ENCODE measurements at places on chromosomes 2 and 18.

GRCh38 chr18:5608846-5609245, 65.0 kb upstream of the EPB41L3 start:
- DNase-seq = no peak

GRCh38 chr18:79897940-79898625, 53.4 kb downstream of the SLC66A2 start:
- DNase-seq = no peak

- DNase-seq = no peak
Observed at GRCh38 chr2:28155086-28155485, 237.6 kb upstream of the FOSL2 start.

DNA sequence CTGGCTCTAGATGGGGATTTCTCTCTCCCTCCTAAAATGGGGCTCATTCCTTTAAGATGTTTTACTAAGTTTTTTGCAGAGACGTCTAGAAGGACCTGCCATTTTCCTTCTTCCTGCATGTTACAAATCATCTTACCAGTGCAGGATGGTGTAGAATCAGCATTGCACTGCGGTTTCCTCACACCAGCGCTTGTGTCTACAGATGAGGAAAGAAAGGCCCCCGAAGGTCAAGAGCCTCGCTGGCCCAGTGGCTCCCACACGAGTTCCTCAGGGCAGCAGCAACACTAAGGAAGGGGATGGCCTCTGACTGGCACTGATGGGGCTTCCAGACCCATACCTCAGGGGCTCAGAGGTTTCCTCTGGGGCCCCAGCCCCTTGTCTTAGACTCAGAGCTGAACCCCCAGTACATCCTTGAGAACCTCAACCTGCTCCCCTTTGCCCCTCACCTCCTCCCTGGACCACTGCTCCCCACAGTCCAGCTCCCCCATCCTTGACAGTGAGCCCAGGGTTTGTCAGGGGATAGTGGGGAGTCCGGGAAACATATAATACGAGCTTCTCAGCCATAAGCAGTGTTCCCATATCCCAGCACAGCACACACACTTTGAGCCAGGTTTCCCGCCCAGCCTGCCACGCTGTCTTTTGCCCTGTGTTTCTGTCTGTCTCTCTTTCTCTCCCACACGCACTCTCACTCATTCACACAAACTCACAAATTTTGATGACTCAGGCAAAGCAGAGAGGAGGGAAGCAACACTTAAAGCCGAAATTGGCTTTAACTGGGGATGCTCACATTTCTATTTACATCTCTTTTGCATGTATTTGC, 29.4 kb downstream of the ZFP36L2 start:
- no peak for DNase-seq

GRCh38 chr18:50038448-50038847, 156.5 kb downstream of the MYO5B start:
- DNase-seq = no peak

GRCh38 chr2:176526995-176527901, 258.0 kb downstream of the MTX2 start:
- no peak for DNase-seq

DNA sequence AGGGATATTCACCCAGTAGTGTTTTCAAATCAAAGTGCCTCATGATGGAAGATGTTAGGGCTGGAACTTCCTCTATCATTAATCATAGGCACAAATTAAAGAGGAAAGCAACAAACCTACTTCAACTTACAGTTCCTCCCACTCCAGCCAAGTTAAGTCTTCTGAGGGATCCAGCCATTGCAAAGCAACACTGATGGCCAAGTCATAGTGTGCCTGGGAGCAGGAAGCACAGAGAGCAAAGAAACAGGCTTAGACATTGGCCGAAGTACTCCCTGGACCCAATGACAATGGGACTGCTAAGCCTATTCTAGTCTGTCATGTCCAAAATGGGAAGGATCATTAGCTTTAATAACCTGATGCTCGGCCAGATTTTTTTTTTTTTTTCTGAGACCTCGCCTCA, 7.0 kb downstream of the C2orf80 start:
- DNase-seq = no peak

GRCh38 chr2:167721593-167721992, 525.8 kb downstream of the STK39 start:
- DNase-seq = no peak

DNA sequence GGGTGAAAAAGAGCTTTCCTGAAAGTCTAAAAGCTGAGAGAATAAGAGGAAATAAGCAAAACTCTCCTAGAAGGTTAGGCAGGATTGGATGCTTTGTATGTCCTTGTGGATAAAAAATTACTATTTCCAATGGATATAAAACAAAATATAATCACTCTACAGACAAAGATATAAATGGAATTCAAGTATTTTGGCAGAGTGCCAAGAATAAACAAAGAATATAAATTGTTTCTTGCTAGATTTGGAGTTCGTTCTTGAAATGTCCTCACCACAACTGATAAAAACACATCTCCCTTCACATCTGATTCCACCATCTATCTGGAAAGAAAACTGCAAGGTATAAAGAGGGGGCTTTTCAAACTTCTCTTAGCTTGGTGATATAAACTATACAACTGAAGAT, 13.3 kb downstream of the SULT1C3 start:
- no peak for DNase-seq

GRCh38 chr2:240419723-240420122, 15.7 kb upstream of the GPC1 start:
- DNase-seq = no peak

DNA sequence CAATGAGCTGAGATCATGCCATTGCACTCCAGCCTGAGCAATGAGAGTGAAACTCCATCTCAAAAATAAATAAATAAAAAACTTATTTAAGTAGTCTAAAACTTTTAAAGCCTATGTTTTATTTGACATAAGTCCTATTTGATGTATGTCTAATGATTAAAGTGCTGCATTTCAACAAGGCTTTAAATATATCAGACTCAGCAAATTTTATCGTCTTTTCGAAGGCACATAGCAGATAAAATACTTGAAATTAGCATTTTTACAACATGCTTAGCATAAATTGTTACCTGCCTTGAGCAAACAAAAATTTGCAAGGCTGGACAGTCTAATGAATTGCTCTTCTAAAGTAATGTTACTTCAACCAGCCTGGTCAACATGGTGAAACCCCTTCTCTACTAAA, 85.9 kb downstream of the PRKRA start:
- DNase-seq = no peak

GRCh38 chr2:168201584-168202116, 45.7 kb downstream of the STK39 start:
- no peak for DNase-seq

DNA sequence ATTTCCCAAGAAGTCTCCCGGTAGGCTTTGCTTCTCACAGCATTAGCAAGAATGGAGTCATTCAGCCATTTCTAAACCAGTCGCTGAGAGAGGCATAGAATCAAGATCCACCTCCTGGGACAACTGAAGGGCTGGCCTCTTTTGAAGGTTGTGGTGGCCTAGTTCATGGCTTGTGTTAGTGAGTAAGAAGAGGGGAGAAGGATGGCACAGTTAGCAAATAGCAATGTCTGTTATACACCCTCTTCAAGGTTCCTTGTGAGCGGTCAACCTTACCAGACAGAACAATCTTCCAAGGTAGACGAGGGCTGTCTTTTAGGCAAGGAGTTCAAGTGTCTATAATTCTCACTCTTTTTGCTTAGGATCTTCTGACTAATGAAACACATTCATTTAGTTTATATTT, 35.4 kb upstream of the DNAH7 start:
- DNase-seq = no peak

GRCh38 chr2:112686348-112687217, 34.2 kb upstream of the NT5DC4 start:
- no peak for DNase-seq

DNA sequence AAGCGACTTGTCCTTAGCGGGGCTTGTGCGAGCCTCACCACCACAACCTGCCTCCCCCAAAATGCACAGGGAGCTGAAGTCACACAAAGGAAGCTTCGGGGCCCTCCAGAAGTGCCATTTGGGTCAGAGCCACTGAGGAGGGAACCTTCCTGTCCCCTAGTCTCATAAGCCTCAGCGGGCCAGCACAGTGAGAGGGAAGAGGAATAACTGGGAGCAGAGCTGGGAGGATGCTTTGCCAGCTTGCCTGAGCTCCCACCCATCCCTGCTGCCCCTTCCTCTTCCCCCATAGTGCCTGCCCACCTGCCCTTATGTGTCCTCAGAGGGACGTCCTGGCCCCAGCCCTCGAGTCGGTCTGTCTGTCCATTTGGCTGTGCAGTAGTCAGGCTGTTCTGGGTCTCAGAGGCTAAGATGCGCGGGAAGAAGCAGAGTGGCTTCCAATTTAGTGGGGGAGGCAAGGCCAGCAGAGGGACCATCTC, 51.8 kb upstream of the GPR17 start:
- no peak for DNase-seq

- DNase-seq = no peak
Observed at GRCh38 chr2:166632616-166633015, 138.6 kb upstream of the SCN7A start.

DNA sequence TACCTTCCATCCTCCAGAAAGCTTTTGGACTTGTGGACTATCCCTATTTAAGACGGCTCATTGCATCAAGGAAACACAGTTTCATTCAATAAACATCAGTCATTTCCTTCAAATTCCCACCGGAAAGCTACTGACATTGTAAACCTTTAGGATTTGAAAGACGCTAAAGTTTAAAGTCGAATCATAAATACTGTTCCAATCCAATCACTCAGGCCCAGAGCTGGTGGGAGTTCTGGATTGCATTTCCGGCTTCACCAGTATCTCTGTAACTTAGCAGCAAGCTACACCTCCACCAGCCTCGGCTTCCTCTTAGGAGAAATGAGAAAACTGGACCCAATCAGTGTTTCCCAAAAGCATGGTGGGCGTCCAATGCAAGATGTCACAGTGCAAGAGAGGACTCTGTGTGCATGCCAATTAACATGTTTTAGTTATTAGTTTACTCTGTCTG, 1.6 kb downstream of the WDFY1 start:
- peak; percentile 29 for DNase-seq

DNA sequence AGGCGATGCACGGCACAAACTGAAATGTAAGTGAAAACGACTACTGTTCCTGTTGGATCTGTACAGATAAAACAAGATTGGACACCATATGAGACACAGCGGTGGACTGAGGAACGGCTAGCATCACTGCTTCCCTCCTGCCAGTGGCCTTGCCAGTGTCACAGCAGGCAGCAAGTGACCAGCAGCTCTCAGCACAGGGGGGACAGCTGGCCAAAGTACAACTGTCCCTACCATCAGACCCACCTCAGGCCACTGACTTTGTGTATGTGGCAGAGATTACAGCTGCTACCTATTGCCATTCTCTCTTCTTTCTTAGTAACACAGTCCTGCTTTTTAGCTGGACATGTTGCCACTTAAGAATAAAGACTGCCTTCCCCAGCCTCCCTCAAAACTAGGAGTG, 80.0 kb upstream of the SLC66A3 start:
- DNase-seq = no peak

DNA sequence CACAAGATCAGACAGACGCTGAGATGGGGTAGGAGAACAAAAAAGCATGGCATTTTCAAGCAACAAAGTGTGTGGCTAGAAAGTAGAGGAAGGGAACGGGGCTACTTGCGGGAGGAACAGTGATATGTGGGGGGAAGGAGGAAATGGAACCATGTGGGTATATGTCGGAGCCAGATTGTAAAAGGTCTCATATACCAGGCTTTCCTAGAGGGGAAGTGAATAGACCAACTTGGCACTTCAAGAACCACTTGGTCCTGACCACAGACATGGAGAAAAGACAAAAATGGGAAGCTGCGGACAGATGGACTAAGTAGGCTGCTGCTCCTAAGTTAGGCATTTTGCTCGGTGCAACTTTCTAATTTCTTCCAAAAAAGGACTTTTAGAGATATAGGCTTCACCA, 196.0 kb downstream of the DCC start:
- no peak for DNase-seq

GRCh38 chr18:10752382-10752781, 226.6 kb downstream of the NAPG start:
- DNase-seq = no peak

- no peak for DNase-seq
Observed at GRCh38 chr2:214695789-214696188, 113.7 kb downstream of the BARD1 start.

- no peak for DNase-seq
Observed at GRCh38 chr2:192243488-192243887, 48.8 kb upstream of the TMEFF2 start.

DNA sequence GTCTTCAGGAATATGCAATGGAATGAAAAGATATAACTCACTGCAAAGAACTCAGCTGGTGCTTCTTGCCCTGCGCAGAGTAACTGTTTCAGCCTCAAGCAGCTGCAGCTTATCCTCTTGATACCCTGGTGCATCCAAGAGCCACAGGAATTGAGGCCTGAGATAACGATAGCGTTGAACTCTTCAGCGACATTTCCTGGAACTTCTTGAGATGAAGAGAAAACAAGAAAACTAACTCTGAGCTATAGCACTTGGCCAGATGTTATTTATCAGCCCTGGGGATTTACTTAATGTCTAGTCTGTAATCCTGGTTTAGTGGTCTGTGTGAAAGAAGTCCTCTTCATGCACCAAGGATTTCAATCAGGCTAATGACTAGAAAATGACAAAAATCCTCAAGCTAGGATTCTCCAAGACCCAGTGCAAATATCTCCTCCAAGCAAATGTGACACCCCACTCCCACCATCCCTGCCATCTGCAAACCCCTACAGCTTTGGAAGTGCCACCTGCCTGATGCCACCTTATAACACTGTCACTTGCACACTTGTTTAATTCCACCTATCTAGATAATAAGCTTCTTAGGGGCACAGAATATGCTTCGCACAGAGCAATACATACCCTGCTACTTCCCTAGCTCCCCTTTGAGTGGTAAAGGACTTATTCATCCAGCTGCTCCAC, 40.6 kb downstream of the EHD3 start:
- no peak for DNase-seq

GRCh38 chr18:48949606-48950535, 894 bp downstream of the SMAD7 start:
- DNase-seq = peak; percentile 40

DNA sequence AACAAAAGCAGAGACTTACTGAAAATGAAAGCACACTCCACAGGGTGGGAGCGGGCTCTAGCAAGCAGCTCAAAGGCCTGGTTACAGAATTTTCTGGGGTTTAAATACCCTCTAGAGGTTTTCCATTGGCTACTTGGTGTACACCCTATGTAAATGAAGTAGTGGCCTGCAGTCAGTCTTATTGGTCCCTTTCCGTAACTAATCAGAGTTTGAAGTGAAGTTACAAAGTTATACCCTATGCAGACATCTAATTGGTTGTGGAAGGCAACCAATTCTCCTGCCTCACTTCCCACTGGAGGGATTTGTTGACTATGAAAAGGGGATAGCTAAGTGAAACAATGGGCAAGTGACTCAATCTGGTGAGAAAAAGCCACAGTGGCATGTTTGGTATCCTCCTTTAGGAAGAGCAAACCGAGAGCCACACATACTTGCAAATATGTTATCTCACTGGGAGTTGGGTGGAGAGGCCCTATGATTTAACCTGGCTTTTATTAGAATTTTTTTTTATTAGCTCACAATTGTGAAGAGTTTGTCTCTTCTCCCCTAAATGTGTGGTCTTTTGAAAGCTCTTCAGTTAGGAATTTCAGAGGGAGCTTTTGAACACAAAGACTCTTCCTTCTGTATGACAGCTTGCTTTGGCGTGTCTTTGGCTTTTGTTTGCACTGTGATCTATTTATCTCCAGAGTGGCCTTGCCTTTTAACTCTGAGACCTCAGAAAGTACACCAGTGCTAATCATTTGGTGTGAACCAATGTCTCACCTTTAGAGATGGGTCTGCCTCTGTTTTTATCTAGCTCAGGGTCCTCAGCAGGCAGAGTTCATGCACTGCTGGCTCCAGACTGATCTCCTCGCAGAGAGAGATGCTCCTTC, 69.6 kb downstream of the MAP4K4 start:
- no peak for DNase-seq
